NAMALWA (cell line): ENCODE measurements at places on chromosomes 7 and 10.

- no peak for DNase-seq
These were observed 11.4 kb upstream of the MGMT start for GRCh38 chr10:129455625-129456024.

- DNase-seq: no peak
These were observed 152.4 kb upstream of the NRBF2 start for GRCh38 chr10:62980687-62981086.

DNA sequence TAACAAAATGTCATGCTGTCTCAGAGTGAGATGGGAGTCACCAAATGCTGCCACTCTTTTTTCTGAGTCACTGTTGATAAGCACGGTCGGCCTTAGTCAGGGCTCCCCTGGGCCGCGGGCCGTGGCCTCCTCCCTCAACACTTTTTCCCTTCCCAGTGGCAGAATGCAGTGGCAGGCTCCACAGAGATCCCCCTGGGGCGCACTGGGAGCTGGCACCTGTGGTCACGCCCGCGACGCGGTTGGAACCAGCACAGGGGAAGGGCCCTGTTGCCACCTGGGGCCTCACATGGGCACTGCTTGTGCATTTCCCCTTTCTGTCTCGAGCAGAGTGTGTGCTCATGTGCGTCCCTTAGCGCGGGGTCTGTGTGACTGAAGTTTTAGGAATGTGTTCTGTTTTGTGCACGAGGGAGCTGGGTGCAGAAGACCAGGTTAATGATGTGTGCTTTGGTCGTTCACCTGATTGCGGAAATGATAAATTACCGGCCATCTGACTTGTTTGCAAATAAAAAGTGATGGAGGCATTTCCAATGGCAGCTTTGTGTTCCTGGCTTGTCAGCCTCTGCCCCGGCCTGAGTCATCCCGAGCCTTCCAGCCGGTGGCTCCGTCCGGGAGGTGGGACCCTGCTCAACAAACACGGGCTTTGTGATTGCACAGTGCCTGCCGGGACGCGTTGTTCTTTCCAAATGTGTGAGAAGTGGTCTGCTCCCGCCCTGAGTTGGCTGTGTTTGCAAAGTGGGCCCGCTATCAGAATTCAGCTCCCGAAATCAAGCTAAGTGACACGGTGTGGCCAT lies 100.7 kb downstream of the NKX6-2 start:
- peak; percentile 23 for DNase-seq

GRCh38 chr10:103049237-103049636 lies 131.1 kb downstream of the CNNM2 start:
- no peak for DNase-seq

- DNase-seq: no peak
These were observed 676.4 kb upstream of the ANKRD30A start for GRCh38 chr10:36448760-36449691.

GRCh38 chr10:125118011-125118611 lies 42.3 kb downstream of the CTBP2 start:
- no peak for DNase-seq

- DNase-seq: no peak
These were observed 6.4 kb downstream of the CDCA7L start for GRCh38 chr7:21939136-21939857.

- no peak for DNase-seq
These were observed 21.7 kb downstream of the HIBADH start for GRCh38 chr7:27640884-27641574.

- no peak for DNase-seq
These were observed 39.8 kb upstream of the ELN start for GRCh38 chr7:73988197-73988596.
